Right lung (tissue), 10 donors: ENCODE measurements at places on chromosomes 6 and 20.

- no peak for DNase-seq
These were observed 3.2 kb upstream of the TUBB1 start for GRCh38 chr20:59015812-59016711.

GRCh38 chr6:3383525-3383924, 73.3 kb downstream of the SLC22A23 start:
- DNase-seq, result no peak

GRCh38 chr6:140782941-140783340, 1349.8 kb upstream of the GJE1 start:
- DNase-seq, result no peak

- no peak for DNase-seq
These were observed 39.0 kb downstream of the MAS1 start for GRCh38 chr6:159929819-159930218.

DNA sequence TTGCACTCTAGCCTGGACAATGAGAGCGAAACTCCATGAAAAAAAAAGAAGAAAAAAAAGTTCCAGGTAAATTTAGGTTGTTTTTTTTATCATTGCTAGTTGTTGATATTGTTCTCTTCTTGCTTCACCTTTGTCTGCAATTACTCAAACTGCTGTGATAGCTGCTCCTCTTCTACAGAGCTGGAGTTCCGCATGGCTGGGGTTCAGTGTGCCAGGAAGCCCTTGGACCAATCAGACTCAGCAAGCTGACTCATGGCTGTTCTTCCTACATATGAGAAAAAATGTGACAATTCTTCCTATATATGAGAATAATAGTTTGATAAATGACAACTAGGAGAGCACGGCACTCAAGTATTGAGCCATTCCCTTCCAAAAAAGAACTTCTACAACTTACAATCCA, 28.4 kb downstream of the DPPA5 start:
- no peak for DNase-seq

DNA sequence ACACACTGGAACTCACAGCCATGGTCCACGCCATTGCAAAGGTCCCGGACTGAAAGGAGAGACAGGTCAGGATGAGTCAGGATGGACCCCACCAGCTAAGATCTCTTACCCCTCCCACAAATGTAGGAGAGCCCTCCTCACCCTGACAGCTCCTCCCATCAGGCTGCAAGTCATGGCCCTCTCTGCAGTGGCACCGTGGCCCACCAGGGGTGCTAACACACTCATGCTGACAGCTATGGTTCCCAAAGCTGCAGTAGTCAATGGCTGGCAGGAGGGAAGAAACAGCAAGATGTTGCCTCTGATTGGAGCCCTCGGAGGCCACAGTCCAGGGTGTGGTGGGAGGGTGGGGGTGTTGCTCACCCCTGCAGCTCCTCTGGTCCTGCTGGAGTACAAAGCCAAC, 5.7 kb upstream of the RBPJL start:
- DNase-seq, result no peak

- no peak for DNase-seq
These were observed 1.9 kb downstream of the SNX5 start for GRCh38 chr20:17966432-17967310.

- no peak for DNase-seq
These were observed 160.9 kb downstream of the CD83 start for GRCh38 chr6:14278446-14278845.

- no peak for DNase-seq
These were observed 19.2 kb downstream of the PRND start for GRCh38 chr20:4740774-4741431.

DNA sequence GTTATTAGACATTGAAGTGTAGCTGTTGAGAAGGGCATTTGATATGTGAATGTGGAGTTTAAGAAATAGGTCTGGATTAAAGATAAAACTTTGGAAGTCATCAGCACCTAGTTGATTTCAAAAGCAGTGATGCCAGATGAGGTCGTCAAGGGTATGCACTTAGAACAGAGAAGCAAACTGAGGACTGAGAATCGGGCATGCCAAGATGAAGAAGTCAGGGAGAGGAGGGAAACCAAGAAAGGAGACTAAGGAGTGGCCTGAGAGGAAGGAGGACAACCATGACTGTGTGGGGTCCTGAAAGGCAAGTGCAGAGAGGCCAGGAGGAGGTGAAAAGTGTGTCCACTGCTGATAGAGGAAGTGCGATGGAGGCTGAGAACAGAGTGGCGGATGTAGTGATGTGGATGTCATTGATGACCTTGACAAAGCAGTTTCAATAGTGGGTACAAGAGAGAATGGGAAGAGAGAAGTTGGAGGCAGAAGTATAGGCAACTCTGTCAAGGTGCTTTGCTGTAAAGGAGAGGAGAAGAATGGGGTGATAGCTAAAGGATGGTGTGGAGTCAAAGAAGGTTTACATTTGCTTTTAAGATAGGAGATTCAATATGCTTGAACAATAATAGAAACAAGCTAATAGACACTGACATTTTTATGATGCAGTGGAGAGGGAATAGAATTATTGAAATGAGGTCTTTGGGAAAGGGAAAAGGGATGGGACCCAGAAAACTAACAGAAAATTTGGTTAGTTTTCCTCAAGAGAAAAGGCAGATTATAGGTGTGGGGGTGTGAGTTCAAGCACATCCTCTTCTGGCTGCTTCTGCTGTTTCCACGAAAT, 139.7 kb upstream of the TMEM170B start:
- no peak for DNase-seq

- DNase-seq, result no peak
These were observed 45.5 kb upstream of the NR2E1 start for GRCh38 chr6:108120311-108120710.

GRCh38 chr6:79796197-79796596, 151.2 kb downstream of the ELOVL4 start:
- DNase-seq, result no peak

DNA sequence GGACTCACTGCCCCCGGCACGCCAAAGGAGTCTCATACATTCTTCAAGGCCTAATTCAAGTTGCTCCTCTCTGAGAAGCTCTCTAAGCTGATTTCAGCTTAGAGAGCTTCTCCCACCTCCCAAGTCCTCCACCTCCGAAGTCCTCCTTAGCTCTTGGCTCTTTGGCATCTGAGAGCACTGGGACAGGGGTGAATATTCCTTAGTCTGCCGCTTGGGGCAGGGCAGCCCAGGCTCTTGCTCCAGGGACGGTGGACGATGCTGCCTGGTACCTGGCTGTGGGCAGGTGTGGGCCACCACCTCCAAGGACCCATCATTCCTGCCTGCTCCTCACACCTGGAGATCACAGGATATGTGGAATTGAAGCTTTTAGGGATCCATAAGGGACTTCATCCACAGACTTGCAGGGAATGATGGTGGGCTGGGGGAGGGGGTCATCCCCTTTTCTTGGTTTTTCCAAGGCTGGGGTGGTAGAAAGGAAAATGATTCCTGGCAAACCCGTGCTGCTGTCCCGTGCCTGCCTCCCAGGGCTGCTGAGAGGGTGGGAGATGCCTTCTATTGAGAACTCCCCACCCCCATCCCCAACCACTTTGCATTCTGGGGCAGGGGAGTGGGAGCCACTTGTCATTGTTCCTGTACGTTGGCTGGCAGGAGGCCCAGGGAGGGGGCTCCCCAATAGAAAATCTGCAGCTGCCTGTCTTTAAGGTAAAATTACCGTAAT, 57.4 kb downstream of the ARHGAP40 start:
- no peak for DNase-seq

- no peak for DNase-seq
These were observed 10.5 kb downstream of the GNAS-AS1 start for GRCh38 chr20:58839991-58840747.

DNA sequence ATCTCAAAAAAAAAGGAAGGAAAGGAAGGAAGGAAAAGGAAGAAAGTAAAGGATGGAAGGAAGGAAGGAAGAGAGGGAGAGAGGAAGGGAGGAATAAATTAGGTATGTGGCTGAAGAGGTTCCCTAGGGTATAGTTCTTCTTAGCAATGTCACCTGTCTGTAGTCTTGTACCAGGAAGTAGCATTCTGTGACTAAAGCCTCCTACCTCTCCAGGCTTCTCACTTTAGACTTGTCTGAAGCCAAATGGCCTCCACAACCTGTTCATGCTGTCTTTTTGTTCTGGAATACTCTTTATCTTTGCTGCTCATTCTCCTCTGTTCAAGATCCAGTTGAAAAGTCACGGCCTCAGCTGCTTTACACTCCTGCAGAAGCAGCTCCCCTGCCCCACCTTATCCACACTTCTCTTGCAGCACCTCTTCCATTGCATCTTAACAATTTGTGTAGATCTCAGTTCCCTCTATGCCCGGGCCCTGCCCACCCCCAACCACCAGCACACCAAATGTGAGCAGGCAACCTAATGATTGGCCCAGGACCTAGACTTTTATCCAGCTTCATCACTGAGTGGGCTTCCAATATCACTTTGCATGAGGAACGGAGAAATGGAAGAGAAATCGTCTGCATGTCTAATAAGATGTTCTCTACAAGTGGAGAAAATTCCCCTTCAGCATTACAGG, 19.1 kb downstream of the GCNT2 start:
- no peak for DNase-seq

DNA sequence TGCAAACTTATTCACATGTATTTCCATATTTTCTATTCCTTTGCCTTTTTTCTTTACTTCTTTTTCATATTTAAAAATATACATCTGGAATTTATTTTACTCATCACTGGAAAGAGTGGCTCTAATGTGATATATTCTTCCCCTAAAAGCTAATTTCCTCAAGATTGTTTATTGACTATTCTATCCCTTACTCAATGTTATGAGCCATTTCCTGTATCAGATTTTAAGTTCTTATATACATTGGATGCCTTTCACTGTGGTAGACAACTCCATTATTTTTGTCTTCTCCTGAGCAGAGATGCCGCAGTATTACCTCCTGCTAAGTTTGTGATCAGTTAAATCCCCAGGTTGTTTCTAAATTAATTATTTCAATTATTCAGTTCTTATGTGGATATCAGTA, 418.4 kb upstream of the JAG1 start:
- DNase-seq, result no peak

GRCh38 chr20:52981051-52981450, 8.9 kb downstream of the TSHZ2 start:
- DNase-seq, result no peak

GRCh38 chr6:161575523-161576254, 301.8 kb upstream of the AGPAT4 start:
- DNase-seq, result no peak

GRCh38 chr20:47724396-47724795, 60.9 kb downstream of the SULF2 start:
- DNase-seq, result no peak

DNA sequence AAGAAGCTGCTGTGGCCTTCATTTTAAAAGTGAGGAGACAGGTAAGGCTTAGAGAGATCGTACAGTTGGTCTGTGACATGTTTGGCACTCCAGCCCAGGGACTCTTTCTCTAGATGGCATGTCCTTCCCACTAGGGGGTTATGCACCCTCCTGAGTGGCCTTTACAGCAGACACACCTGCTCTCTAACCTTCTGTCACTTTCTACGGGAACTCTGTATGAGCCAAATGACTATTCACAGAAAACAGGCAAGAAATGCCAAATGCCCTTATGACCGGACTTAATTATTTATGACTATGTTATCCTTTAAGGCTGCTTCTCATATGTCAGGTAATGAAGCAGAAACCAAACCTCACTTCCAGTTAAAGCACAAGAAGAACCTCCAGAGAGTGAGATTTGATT, 91.2 kb downstream of the MAP3K5 start:
- DNase-seq, result no peak

DNA sequence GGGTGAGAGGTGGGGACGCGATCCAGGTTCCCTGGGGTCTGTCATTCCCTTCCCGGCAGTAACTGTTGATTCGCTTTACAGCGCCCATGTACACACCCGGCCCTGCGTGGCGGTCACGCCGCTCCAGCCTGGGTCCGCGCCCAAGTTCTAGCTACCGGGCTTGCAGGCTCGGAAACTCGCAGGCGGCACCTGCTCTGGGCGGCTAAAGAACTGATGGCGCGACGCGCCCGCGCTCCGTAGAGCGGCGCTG, 1.4 kb upstream of the POU3F2 start:
- no peak for DNase-seq

- no peak for DNase-seq
These were observed 19.0 kb downstream of the WFDC3 start for GRCh38 chr20:45772693-45773092.

- no peak for DNase-seq
These were observed 51.2 kb upstream of the SLC22A1 start for GRCh38 chr6:160070427-160070826.

- no peak for DNase-seq
These were observed 32.8 kb downstream of the TNXB start for GRCh38 chr6:32076321-32076809.

DNA sequence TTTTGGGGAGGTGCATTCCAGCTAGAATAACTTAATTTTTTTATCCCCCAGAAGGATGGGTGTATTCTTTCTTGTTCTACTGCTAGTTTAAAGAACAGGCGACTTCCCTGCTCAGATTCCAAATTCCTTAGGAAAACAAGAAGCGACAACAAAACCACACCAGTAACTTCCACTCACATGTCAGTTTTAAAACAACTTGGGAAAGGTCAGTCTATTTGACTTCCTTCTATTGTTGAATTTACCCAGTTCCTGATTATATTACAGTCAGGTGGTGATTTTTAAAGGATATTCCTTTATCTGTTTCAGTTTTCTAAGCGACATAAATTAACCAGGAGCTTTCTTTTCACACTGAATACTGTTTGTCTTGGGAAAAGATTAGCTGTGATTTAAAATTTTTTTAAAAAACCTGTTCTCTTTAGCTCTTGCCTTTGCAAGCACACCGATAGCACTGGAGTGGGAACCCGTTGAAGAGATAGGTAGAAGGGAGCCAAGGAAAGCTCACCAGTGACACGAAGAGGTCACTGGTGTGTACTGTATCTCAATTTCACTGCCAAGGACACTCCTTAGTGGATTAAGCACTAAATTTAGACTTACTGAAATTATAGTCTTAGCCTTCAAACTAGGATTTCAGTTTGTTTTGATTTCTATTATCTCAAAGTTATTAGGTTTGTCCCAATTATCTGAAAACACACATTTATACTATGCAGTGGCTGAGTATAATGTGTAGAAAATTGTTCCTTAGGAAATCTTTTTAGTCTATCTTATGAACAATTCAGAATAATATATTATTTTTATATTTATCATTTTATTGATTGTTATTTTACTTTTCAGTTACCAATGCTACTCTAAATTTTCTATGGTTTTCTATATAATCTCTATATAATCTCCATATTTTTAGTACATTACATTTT, 22.3 kb downstream of the MARCKS start:
- peak; percentile 57 for DNase-seq
